Adrenal gland (tissue), 19 donors: ENCODE measurements at places on chromosomes 7 and 10. TPM values are rescaled to one million over a fixed set of nuclear protein-coding genes. Genes with fewer than 3 reads are reported as not detected.
A peak's percentile ranks its signal among the peaks of the same experiment; 100 is the strongest.

GRCh38 chr7:27171637-27172314 is 2.3 kb downstream of the HOXA10 start:
- DNase-seq = peak; percentile 12

GRCh38 chr10:69965919-69966662 is 86.6 kb upstream of the MACROH2A2 start:
- DNase-seq = no peak

DNA sequence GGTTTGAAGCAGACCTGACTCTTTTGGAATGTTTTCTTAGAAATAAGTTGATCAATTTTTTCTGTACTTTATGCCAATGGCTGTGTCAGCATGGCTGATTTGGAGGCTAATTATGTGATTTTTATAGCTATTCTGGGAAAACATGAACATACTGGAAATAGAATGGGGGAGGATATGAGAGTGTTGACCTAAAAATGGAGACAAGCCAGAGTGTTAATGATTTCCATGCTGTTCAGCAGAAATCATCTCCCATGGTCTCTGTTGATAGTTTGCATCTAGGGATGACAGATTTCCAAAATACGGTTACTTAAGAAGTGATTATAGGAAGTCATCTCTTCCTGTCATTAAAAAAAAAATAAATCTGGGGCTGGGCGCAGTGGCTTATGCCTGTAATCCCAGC is 32.7 kb upstream of the DMTF1 start:
- no peak for DNase-seq

GRCh38 chr10:109902992-109903947 is 20.0 kb downstream of the XPNPEP1 start:
- DNase-seq = no peak

DNA sequence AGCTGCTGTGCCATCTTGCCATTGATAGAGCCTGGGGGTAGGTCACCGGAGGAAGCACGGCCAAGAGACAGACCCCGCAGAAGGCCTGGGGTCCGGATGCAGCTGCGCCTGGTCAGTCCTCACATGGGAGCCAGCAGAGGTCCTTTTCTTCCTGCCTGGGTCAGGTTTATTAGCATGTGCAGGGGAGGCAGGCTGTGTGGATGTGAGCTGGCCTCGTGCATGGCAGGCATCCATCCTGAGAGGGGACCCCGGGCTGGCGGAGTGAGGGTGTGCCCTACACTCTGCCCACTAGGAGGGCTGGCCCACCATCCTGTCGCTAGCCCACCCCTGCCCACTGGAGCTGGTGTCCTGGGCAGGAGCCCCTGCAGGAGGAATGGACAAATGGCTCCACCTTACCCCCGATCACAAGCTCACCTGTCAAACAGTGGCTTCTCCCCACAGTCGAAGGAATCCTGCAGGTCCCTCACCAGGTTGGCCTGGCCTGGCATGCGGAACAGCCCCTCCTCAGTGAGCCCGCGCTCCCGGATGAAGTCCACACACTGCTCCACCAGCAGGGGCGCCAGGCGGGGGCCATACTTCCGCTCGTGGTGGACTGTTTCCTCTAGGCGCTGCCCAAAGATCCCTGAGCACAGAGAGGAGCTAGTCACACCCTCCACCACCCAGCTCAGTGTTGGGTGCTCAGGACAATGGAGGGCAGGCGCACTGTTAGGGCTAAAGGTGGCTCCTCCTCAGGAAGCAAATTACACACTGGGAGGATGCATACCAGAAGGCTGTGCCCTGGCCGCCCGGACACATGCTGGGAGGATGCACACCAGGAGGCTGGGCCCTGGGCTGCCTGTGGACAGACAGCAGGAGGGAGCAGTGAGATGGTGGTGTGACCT is 145.4 kb downstream of the ARHGAP22 start:
- DNase-seq = no peak

DNA sequence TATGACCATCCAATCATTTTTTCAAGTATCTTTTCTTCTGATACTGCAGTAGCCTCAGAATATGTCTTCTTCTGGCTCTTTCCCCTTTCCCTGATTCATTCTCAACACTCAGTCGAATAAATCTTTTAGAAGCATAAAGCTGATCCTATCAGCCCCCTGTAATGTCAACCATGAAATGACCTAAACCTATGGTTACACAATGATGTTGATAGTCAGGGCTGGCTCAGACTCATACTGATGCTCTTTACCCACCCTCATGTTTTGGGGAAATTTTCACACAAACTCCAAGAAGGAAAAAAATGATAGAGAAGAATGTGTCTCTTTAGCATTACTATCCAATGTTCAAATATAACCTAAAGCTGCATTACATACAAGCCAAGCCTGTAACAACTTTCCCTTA is 76.0 kb downstream of the AASS start:
- DNase-seq = no peak

DNA sequence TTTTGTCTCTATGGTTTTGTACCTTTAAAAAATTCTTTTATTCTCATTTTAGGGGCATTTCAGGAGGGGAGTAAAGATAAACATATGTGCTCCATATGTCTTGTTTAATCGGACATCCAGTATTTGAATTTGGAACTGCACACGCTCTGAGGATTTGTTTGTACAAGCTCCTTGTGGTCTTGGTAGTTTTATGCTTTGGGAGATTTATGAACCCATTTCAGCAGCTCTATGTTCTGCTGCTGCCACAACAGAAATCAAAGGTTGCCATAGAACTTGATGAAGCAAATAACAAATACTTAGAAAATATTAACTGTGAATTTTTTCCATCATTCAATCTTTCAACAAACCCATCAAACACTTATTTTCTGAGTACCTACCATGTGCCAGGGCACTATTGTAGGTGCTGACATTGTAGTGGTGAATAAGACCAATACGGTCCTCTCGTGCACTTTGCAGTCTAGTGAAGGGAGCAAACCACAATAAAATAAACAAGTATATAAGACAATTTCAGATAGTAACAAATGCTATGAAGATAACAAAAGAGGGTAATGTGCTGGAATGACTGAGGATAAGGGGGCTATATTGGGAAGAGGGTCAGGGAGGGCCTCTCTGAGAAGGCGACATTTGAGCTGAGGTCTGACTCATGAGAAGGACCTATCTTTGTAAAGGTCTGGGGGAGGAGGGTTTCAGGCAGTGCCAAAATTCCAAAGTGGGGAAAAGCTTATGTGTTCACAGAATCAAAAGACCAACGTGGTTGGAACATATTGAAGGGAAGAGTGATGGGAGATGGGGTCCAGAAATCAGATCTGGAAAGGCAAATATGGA is 30.4 kb downstream of the MYPN start:
- no peak for DNase-seq

DNA sequence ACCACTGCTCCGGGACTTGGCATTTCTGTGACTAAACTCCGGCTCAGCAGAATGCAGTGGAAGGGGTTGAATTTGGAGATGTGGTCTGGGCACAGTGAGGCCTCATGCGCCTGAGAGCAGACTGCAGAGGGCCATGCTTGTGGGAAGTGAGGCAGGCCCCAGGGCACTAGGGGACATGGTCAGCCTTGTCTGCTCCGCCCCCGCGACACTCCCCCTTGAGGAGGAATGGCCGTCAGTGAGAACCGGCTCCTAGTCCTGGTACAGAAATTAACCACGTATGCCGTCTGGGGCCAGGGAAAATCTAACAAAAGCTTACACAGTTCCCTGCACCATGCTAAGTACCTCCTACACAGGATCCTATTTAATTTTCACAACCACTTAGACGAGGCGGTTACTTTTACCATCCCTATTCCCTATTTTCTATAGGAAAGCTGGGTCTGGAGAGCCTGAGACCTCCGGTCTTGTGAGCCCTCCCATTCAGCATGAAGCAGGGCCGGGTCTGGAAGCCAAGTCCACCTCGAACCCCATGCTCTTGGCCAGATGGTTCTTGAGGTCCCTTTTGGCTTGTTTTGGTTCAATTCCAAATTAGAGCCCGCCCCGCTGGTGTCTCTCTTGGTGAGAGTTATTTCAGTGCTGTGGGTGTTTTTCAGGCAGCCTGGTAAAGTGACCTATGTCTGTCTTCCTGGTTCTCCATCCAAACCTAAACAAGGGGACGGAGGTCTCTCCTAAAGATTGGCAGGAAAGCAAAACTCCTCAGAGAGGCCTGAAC is 87.7 kb upstream of the PITRM1 start:
- no peak for DNase-seq

DNA sequence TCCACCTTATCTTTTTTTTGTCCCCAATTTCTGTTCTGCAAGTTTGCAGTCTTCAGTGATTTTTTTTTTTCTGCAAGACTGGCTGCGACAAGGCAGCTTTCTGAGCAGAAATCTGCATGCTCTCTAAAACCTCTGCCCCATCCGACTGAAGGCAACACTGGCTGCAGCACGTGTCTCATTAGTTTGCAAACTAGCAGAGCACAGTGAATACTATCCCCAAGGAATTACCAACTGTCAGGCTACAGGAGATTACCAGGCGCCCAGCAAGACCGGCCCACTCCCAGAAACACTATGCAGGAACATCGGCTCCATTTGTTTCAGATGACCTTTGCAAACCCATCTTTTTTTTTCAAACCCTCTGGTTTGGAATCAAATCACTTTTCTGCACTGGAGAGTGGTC is 538.8 kb downstream of the SORCS1 start:
- no peak for DNase-seq

- peak; percentile 11 for DNase-seq
Measured at GRCh38 chr10:58704671-58705141, 192.0 kb downstream of the BICC1 start.

DNA sequence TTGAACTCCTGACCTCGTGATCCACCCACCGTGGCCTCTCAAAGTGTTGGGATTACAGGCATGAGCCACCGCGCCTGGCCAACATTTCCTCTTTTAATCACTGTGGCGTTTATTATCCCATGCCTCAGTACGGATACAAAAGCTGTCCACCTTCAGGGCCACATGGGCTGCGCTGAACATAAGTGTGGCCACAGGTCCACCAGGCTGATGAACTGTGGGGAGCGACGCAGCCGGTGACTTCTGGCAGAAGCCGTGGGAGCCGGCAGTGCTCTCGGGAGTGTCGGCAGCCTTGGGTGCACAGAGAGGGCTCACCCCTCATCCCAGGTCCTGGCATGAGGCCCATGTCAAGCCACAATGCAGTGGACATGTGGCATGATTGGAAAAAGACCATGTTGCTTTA is 223.6 kb downstream of the TNS3 start:
- no peak for DNase-seq

- DNase-seq = peak; percentile 25
Measured at GRCh38 chr10:58511765-58512490, 744 bp upstream of the BICC1 start.

DNA sequence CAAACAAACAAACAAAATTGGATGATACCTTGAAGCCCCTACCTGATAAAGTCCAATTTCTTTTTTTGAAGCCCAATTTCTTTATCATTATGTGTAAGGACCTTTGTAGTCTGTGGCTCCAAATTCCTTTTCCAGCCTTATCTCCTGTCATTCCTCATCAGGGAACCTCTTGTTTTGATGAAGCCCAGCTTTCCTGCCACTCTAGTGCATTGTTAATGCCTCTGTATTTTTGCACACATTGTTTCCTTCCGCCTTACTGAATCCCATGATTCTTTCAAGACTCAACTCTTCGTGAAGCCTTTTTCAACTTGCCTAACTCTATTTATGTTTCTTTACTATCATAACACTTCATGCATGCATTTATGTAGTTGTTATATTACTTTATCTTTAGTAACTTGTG is 3.3 kb downstream of the FBH1 start:
- DNase-seq = no peak

DNA sequence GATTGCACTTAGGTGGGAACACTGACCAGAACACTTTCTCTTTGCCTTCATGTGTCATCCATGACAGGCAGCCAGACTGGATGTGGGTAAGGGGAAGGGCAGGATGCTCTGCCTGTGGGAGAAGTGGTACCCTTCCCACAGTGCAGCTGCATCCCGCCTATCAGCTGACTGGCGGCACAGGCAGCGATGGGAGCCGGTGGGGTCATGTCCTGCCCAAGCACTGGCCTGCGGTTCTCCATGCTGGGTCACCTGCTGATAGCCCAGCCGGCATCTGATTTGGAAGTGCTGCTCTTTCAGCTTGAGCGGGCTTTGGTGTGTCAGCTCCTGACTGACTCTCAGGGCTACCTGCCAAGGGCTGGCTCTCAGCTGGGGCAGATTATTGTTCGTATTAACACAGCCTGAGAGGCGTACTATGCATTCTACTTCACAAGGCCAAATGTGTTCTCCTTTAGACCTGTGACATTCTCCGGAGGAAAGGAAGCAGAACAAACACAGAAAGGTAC is 105.2 kb upstream of the PDLIM1 start:
- DNase-seq = no peak

DNA sequence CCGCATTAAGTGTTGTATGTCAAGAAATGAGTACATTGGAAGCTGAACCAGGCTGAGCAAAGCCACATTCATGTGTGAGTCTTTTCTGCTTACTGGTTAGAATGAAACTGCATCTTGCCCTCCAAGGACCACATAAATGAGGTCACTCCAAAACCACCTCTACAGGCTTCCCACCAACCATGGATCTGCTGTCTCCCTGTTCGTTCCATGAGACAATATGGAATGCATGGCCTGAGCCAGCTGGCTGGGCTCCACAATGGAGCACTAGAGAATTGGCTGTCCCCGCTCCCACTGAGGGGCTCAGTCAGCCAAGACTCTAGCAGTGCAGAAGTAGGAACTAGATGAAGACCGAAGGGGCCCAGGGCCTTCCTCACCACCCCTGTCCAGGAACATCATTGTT is 120.8 kb downstream of the TNS3 start:
- peak; percentile 72 for DNase-seq

DNA sequence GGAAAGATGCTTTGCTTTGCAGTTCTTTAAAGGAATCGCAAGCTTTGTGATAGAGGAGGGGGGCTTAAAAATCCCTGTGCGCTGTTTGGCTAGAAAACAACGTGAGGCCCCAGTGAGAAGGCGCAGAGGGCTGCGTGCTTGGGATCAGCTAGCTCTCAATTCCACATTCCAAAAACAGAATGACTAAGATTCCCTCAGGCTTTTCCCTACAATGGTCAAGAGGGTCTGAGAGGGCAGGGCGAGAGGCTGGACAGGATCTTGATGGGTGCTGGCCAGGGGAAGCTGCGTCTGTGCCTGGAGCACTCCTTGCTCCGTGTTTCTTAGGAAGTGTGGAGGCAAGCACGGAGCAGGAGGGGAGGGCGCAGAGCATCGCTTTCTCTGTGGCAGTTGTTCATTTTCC is 72.1 kb upstream of the INHBA start:
- DNase-seq = no peak

DNA sequence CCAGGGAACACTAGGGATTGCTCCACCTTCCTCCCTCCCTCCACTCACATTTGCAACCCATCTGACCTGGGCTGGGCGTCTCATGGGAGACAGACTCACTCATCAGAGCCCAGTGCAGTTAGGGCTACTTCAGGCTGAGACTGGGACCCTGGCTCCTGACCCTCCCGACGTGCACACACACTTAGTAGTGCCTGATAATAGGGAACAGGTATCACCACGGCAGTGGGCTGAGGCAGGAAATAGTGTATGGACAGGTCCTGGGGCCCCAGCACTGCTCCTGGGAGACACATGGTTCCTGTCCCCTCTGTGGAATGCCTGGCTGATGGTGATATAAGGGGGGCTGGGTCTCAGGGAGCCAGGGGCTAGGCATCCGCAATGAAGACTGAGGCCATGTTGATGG is 14.3 kb downstream of the AQP1 start:
- peak; percentile 20 for DNase-seq

Gene FAM25C
- not detected for total RNA-seq

Gene PARD3
- 39.7 TPM for total RNA-seq

Gene RSU1
- 41.8 TPM for total RNA-seq

Gene SDK1
- 1.7 TPM for total RNA-seq

Gene LRIT1
- 0.06 TPM for total RNA-seq

Gene ARHGAP22
- 2.8 TPM for total RNA-seq
